ENCODE measurements at places on chromosomes 3 and 15.
A peak's percentile ranks its signal among the peaks of the same experiment; 100 is the strongest.

DNA sequence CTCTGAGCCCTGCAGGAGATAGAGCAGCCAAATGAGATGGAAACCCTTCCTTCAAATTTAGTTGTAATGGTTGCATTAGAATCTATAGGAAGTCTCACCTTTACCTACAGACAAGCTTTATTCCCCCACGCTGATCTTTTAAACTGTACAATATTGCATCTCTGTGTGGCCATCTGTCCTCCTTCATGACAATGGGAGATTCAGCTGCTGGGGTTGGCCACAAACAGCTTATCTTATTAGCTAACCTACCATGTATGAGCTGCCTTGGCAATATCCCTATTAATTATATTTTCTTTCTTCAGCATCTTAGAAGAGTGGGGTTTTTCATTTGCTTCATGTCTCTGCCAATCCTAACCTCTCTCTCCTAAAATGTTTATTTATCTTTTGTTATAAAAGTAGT is 238.7 kb upstream of the NR2E3 start:
- DNase-seq = no peak

DNA sequence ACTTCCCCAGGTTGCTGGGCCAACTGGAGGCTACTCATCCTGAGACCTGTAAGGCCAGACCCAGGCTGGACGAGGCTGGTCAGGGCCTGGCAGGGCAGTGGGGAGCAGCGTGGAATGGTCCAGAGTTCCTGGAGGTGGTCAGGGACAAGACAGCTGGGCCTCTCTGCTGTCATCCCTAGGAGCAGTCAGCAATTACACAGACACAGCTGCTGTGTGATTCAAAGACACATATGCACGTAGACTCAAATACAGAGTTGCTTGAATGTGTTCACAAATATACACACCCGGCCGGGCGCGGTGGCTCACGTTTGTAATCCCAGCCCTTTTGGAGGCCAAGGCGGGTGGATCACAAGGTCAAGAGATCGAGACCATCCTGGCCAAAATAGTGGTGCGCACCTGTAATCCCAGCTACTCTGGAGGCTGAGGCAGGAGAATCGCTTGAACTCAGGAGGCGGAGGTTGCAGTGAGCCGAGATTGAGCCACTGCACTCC is 1.5 kb upstream of the CD276 start:
- no peak for DNase-seq

DNA sequence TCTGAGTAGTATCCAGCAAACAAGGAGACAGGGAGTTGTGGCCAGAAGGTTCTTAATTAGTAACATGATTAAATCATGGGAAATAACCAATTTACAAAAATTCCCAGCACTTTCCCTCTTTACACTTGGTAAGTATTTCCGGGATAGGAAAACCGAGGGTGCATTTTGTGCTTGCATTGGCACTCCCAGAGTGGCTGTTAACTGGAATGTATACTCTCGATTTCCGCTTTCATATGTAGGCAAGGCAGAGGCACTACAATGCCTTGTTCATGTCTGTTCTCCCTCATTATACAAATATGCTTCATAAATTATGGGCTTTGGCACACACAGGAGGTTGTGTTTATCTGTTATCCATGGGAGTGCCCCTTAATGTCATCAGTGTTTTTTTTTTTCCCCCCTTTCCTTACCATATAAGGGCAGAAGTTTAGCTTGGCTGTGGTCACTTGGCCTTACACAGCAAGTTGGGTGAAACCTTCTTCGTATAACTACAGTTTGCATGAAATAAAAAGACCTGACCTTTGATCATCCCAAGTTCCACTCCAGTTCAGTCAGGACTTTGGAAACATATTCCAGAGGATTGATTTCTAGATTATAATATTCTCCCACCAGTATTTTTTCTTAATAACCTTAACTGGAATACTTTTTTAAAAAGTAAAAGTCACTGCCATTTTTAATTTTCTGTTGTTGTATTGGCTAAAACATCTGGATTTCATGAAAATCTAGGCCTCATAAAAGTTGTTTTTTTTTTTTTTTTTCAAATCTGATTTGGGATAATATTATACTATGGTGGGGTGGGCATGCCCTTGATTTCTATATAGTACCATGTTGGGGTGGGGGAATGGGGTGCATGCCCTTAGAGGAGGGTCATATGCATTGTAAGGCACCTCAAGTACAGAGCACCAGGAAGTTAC is 8.9 kb downstream of the TPM1 start:
- peak; percentile 79 for DNase-seq

DNA sequence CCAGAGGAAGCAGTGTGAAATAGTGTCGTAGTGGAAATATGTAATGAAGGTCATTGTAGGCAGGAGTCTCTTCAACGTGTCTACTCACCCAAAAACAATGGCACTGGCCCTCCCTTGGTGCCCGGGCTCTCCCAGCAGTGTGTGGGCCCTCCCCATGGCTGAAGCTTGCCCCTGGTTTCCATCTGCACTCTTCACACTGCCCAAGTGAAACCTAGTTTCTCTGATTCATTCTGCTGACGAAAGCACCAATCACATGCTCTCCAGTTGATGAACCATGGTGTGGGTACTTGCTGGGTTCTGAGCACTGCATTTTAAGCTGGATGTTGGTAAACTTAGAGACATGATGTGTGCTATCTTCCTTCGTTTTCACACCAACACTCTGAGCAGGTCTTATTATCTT is 61.0 kb upstream of the AGBL1 start:
- DNase-seq = no peak

- DNase-seq = no peak
These were observed 549.8 kb downstream of the FOXP1 start for GRCh38 chr3:71033681-71034220.
